ENCODE measurements at places on chromosomes 7 and 10.

DNA sequence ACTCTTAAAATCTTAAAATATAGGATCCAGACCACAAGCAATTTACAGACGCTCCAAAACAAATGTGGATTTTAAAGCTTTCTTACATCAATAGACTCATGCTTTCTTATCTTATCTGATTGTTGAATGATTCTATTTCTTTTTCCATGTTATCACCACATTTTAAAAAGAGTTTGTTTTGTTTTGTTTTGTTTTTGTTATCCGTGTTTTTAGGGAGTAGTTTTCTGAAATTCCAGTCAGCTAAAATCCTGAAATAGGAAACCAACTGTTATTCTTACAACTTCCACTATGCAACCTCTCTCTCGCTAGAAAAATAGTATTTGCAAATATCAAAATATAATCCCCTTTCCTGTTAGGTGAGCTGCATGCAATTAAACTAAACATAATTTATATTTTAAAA lies 251.0 kb downstream of the PCDH15 start:
- no peak for DNase-seq

DNA sequence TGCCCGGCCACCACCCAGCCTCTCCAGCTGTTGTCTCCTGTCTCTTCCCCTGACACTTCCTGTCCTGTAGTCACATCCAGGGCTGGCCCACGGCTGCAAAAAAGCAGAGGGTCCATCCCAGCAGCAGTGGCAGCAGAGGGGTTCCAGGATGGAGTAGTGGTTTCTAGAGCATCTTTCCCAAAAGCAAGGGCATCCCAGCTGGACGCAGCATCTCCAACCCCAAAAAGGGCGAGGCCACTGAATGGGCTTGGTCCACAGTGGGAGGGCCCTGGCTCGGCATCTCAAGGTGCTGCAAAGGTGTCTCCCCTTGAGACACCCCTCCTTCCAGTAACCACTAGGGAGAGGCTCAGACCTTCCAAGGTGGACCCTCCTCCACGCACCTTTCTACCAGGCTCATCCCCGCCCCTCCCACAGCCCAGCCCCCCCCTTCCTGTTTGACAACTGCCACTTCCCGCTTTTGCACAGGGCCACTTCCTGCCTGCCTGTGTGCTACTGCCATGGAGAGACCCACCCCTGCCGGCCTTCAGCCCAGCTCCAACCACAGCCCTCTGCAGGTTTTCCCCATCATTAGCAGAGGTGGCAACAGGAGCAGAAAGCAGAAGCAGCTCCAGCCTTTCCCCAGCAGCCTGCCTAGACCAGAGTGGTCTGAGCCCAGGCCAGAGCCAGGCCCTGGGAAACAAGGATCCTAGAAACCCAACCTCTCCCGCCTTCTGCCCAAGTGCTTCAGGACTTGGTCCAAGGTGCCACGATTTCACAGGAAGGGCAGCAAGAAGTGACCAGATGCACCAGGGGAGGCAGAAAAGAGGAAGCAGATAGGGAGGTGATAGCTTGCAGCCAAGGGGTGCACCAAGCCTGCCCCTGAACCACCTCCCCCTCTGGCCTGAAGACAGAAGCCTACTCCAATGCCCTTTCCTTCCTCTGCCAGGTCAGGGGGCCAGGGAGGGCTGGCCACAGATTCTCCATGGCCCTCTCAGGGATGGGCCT lies 8.6 kb downstream of the CAMK2G start:
- no peak for DNase-seq

DNA sequence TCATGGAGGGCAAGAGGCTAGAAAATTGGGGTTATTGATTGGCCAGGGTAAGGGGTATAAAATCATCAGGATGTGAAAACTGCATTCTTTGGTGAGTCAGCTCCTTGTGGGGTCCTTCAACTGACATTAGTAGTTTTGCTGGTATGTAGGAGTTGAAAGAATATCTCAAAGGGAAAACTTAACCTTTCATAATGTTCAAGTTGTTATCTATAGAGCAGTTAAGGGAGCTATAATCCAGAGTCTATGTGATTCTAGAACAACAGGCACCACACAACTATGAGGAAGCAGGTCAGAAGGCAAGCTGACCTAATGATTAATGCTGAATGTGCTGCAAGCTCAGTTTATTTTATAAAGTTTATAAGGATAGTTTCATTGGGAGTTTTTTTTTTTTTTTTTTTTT lies 13.7 kb downstream of the PRPS1L1 start:
- no peak for DNase-seq

DNA sequence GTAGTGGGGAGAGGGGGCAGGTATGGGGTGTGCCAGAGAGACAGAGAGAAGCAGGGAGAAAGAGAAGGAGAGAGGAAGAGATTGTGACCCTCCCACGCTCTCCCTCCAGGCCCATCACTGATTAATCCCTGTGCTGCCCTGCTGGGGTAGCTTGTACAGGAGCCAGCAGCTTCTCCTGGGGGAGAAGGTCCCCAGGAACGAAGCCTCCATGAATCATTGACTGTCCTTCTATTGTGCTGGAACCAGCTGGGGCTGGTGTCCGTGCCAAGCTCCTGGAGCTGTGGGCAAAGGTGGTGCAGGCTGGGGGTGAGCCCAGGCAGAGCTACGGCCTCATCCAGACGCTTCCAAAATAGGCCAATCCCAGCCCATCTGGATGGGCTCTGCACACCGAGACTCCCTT lies 20.9 kb downstream of the AQP1 start:
- DNase-seq, result no peak

DNA sequence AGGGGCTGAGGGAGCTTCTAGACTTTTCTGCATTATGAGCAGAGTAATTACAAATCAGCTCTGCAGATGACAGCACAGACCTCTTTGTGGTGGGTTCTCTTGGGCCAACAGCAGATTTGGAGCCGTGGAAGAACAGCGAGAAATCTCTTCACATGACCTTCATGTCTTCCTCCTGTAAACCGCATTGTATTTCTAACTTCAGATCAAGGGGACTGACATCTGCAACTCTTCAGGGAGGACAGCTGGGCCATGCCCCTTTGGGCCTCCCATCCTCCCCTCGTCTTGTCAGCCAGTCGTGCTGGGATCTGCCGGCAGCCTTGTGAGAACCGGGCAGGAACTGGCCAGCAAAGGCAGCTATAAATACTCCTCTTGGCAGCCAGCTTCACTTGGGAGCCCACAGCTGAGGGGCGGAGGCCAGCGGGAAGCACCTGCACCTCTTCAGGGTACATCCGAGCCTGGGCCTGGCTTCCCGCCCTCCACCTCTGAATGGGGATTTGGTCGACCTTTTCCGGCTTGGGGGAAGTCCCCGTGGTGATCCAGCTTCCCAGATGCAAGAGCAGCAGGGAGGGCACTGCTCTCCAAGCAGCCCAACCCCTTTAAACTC lies 54.7 kb downstream of the STEAP1B start:
- peak; percentile 88 for DNase-seq

DNA sequence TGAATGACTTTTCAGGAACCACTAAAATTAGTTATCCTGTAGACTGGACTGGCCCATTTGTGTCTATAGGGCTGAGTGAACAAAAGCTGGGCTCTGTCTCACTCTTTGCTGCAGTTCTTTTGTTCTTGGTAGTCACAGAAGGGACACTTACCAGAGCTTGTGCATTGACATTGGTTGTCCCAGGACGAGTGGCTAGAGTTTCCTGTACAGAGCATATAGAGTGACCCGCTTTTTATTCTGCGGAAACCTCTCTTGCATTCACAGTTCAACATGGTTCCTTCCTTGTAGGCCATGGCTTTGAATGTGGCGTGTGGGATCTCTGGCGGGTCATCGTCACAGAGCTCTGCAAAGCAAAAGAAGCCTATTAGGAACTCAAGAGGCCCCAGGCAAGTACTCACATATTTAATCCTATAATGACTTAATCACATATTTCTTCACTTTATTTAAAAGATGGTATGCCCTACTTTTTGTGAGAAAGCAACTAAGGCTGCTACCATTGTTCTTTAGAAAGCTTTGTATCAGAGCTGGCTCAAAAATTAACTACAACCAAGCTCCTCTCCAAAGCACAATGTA lies 36.4 kb downstream of the IL2RA start:
- no peak for DNase-seq

- no peak for DNase-seq
Measured at GRCh38 chr10:104501864-104502579, 139.1 kb upstream of the SORCS3 start.

DNA sequence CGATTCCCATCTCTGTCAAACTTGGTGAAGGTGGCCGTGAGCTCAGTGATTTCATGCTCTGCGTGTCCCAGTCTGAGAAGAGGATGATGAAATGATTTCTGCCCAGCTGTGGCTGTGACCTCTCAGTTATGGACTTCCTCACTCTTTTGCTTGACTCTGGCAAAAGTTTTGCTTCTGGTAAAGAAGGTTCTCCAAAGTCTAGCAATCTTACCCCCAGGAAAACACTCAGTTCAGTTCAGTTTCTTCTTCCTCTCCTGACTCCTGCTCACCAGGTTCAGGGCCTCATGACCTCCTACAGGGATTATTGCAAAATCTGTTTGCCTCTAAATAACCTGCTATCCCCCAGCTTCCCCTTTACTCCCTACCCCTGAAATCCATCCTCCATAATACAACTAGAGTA lies 4.9 kb upstream of the BLOC1S2 start:
- no peak for DNase-seq

- DNase-seq, result peak; percentile 85
Measured at GRCh38 chr10:50610368-50610767, 13.4 kb downstream of the SGMS1 start.

GRCh38 chr7:41956705-41957104 lies 253.8 kb upstream of the INHBA start:
- DNase-seq, result peak; percentile 43

GRCh38 chr10:89690027-89690426 lies 11.4 kb upstream of the KIF20B start:
- DNase-seq, result no peak

DNA sequence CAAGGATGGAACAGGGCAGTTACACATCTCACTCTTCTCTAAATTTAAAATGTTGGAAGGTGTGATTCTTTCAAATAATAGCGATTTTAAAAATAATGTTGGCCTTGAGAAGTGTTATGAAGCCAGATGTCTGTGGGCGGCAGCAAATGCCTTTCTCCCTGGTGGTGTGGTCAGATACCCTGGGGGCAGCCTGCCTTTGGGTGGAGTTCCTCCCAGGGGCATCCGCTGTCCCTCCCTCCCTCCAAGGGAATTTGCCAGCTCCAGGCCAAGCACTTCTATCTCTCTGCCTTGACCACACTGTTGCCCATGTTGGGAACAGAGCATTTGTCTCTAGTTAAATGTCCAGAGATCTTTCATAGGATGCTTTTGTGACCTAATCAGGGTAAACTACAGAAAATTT lies 121.4 kb downstream of the POU6F2 start:
- no peak for DNase-seq

GRCh38 chr10:89503652-89504370 lies 31.6 kb downstream of the SLC16A12 start:
- DNase-seq, result no peak

- no peak for DNase-seq
Measured at GRCh38 chr7:46649876-46650275, 728.8 kb upstream of the IGFBP3 start.

DNA sequence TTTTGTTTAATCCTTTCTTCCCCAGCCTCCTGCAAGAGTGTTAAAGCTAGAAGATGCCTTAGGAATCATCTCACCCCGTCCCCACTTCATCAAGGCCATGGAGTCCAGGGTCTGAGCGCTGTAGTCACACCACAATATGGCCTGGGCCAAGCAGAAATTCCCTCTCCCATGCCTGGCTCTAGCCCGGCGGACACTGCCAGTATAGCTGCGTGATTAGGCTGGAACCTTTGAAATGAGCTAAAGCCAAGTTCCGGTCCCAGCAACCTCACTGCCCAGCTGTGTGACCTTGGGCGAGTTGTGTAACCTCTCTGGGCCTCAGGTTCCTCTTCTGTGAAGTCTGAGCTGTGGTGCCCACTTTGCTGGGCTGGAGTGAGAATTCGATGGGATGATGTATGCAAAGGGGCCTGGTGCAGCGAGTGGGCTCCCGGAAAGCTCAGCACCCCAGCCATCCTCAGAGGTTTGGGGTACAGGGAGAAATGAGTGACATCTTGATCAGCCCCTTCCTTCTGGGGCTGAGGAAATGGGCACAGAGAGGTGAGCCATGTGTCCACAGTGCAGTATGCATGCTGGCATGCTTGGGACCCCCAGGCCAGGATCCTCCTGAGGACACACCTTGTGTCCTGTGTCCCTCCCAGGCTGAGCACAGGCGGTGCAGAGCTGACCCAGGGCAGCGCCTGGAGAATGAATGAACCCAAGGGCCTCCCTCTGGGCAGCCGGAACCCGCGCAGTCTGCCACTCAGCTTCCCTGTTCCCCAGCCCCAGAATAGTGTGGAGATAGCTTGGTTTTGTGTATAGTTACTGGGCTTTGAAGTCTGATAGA lies 118.6 kb downstream of the ZMIZ1 start:
- no peak for DNase-seq

DNA sequence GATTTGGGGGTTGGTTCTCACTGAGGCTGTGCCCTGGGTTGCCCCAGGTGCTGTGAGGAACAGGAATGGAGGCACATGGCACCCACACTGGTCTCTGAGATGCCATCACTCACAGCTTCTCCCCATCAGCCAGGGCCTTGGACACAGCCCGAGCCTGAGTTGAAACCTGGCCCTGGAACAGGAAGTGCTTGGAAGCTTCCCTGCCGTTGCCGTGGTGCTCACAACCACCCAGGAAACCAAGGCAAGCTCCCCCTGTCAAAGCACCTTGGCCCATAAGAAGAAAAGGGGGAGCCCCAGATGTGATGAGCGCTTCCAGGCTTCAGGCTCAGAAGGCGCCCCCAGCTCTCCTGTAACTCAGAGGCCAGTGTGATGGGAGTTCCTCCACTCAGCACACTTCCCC lies at the start of gene BTBD16:
Gene BTBD16 (plus strand): TSS at position 221 of the 400 bp plus-strand sequence. CDS start 3,786 bp downstream, outside the sequence.
- peak; percentile 11 for DNase-seq

GRCh38 chr10:133356549-133357284 lies 1.1 kb downstream of the FUOM start:
- DNase-seq, result no peak

DNA sequence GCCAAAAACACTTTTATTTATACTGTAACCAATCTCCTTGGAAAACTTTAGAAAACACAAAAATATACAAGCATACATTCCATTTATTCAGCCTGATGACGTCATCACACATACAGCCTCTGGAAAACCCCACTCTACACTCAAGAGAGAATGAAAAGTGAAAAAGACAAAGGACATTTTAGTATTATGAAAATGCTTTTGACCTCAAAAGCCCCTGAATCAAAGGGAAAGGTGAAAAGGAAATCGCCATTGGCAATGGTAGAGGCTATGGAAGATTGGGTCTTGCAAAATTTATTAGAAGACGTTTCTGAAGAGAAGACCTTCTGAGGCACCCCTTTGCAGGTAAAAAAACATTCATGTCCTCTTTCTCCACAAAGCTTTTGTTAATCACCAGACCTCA lies 82.9 kb upstream of the STRIP2 start:
- DNase-seq, result no peak

DNA sequence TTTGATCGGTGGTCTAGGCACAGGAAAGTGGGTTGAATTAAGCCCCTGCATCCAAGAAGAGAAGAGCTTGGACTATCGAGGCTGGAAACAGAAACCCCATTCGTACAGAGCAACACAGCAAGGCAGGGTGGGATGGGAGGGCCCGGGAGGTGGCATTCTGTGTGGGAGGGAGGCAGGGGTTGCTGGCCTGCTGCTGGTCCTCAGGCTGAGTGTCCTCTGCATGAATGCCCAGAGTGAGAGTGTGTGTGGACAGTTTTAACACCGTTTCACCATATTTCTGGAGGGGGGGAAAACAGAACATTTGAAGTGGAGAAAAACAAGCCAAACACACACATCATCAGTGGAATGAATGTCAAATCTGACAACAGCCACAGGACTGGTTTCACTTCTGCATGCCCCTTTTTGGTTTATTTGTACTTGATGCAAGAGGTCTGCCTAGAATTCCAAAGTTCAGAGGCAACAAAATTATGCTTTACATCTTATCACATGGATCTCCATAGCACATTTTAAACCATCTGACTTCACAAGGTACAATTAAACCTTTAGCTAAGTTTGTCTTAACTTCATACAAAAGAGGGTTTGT lies 11.1 kb upstream of the ENO4 start:
- no peak for DNase-seq

GRCh38 chr7:18570890-18571478 lies 75.4 kb downstream of the HDAC9 start:
- no peak for DNase-seq
